ENCODE measurements at places on chromosomes 5 and 9. TPM values are rescaled to one million over a fixed set of nuclear protein-coding genes. Genes with fewer than 3 reads are reported as not detected.
A peak's percentile ranks its signal among the peaks of the same experiment; 100 is the strongest.

DNA sequence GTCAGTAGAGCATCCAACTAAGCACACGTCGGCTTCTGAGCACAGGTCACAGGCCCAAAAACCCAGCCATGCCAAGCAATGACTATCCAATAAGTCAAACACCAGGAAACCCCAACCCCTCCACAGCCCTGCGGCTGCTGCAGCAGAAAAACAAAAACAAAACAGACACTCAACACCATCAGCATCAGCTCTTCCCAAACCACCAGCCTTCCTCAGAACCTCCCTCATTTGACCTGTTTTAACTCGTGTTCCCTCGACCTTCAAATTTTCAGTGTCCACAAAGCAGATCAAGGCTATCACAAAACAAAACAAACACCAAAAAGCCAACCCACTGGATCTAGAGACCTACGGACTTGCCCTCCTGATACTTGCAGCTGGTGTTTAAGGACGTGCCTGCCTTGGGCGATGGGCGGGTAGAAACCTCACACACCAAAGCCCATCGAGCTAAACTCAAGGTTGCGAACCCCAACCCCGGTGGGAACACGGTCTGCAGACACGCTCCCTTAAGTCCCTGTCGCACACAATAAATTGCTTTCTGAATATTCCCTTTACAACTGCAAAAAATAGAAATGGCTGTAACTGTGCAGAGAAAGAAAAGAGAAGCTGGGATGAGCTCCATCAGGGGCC, 247.1 kb upstream of the ANKRD55 start:
- no peak for DNase-seq

- no peak for DNase-seq
These were observed 90.4 kb downstream of the UBE2R2 start for GRCh38 chr9:33907347-33907746.

- peak; percentile 55 for DNase-seq
These were observed 4.0 kb upstream of the NIPSNAP3A start for GRCh38 chr9:104743376-104743985.

GRCh38 chr9:134399435-134400056, 73.3 kb downstream of the RXRA start:
- peak; percentile 31 for DNase-seq

DNA sequence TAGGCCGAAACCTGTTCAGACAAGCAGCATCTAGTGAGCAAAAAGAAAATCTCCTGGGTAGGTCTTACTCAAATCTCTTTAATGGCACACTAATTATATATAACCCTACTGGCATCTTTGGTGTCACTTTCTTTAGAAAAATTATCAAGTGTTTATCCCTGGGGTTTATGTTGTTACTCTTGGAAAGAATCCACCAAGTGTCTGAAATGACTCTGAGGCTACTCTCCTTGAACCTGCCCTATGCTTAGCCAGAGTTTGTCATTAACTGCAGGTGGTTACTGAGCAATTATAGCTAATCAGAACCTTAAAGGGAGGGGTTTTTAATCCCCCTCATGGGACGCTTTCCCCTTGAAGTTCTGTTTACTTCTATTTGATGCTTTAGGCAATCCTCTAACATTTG, 381.9 kb downstream of the PLK2 start:
- DNase-seq: no peak

GRCh38 chr5:26791433-26791832, 247.0 kb downstream of the CDH9 start:
- DNase-seq: no peak

DNA sequence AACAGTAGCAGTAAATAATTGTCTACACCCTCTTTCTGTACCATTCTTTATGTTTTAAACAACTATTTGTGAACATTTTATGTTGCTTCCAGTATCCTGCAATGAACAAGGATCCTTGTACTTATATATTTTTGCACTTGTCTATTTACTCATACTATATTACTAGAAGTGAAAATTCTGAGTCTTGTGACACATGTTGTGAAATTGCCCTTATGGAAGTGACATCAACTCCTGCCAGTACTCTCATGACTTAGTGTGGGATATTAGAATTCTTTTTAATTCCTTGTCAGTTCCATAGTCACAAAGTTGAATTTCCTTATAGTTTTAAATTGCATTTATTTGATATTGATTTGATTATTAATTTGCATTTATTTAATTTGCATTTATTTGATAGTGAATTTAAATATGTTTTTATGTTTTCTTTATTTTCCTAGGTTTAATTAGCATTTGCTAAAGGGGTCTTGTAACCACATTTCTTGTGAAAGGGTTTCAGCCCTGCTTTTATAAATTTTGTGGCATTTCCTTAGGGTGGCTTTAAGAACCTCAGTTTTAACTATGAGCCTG, 27.7 kb downstream of the PARP8 start:
- DNase-seq: no peak

The PRRX2 gene
- total RNA-seq: 0.21 TPM
